ENCODE measurements at places on chromosomes 11 and 22. TPM values are rescaled to one million over a fixed set of nuclear protein-coding genes. Genes with fewer than 3 reads are reported as not detected.

Gene MS4A4E
- not detected for total RNA-seq

Gene SLC7A4
- not detected for total RNA-seq

Gene ZNF70
- total RNA-seq = 3.9 TPM

Gene NXPE4
- not detected for total RNA-seq

Gene KCNK4
- not detected for total RNA-seq

Data from MG63 (cell line).